ENCODE measurements at places on chromosomes 5 and 9.

- no peak for DNase-seq
Measured at GRCh38 chr9:121357011-121357410, 13.0 kb downstream of the STOM start.

DNA sequence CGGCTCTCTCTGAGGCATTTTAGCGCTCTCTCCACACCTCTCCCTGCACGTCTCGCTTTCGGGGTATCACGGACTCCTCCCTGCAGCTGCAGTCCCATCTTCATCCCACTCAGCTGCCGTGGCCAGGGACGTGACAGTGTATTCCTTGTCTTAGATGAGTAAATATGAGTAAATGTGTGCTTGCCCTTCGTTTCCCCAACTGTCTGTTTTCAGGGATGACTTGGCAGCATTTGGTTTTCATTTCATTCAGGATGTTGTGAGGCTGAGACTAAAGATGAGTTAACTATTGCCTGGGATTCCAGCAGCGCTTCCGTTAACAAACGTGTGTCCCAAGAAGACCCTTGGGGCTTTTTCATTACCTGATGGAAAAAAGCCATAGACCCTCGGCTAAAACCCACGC lies 29.5 kb downstream of the GDNF start:
- no peak for DNase-seq

DNA sequence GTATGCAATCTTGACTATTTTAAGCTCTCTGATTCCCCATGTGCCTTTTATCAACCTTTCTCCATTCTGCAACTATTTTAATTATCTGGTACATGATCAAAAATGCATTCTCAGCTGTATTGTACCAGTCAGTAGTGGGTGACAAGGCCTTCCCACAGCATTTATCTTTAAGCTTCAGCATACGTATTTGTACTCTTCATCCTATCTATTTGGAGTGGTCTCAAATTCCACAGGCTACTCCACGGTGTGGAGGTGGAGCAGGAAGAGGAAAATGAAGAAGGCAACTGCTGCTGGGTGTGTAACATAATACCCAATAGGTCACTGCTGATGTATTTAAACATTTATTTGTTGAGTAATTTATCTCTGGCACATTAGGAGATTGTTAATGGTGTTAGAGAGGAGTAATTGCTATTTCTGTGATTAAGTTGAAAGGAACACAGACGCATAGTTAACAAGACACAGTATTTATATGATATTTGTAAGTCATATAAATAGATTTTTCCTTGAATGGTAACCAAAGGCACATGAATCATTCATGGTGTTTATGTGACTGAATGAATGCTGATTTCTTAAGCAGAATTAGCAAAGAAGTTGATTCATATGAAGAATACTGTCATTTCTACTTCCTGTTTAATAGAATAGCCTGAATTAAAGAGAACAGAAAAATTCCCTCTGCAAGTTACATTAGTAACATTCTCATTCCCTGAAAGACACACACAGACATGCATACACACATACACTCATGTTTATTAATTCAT lies 153.8 kb upstream of the NR3C1 start:
- DNase-seq = no peak

- DNase-seq = no peak
Measured at GRCh38 chr5:151105561-151105960, 24.7 kb upstream of the TNIP1 start.

- no peak for DNase-seq
Measured at GRCh38 chr9:127493592-127494303, 42.4 kb downstream of the LRSAM1 start.

GRCh38 chr5:39395521-39395920 lies 29.3 kb downstream of the DAB2 start:
- no peak for DNase-seq

GRCh38 chr5:132662925-132663770 lies 5.2 kb downstream of the IL13 start:
- no peak for DNase-seq

- DNase-seq = no peak
Measured at GRCh38 chr5:170307575-170308465, 10.2 kb upstream of the LCP2 start.

- DNase-seq = no peak
Measured at GRCh38 chr5:87252283-87252605, 15.4 kb upstream of the RASA1 start.
